ENCODE measurements at places on chromosomes 7 and 10.
A peak's percentile ranks its signal among the peaks of the same experiment; 100 is the strongest.

DNA sequence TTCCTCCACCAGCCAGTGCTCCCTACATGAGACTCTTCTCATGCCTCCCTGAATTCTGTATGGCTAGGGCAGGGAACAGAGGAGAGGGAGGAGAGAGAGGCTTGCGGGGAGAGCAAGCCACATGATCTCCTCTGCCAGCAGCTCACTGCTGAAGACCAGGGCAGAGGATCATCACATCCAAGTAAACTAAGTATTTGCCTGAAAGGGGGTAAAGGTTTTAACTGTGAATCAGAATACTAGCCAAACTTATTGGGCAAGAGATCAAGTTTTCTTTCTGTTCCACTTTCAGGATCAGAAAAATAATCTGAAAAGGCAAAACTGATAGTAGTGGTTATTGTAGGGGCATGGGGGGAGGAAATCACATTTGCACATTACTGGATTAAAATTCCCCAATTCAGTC is 17.8 kb upstream of the ERCC6 start:
- DNase-seq = no peak

DNA sequence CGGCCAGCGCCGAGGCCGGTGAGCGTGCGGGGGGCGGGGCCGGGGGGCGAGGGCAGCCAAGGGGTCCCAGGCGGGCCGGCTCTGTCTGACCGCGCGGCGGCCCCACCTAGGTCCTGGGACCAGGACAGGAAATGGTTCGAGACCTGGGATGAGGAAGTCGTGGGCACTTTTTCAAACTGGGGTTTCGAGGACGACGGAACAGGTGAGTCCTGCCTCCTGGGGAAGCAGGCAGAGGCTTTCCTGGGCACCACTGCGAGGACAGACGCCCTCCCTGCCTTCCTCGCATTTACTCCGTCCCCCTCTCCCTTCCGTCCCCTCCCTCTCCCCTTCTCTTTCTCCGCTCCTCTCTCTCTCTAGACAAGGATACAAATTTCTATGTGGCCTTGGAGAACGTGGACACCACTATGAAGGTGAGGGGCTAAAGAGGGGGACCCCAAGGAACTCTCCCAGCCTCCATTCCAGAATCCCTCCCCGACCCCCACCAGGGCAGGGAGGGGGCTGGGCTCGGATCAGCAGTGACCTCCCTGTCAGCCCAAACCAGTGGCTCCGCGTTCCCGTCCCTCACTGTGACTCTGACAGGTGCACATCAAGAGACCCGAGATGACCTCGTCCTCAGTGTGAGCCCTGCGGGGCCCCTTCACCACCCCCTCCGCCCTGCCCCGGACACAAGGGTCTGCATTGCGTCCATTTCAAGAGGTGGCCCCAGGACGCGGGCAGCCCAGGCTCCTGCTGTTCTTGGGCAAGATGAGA is 2.6 kb upstream of the MUC12 start:
- no peak for DNase-seq

DNA sequence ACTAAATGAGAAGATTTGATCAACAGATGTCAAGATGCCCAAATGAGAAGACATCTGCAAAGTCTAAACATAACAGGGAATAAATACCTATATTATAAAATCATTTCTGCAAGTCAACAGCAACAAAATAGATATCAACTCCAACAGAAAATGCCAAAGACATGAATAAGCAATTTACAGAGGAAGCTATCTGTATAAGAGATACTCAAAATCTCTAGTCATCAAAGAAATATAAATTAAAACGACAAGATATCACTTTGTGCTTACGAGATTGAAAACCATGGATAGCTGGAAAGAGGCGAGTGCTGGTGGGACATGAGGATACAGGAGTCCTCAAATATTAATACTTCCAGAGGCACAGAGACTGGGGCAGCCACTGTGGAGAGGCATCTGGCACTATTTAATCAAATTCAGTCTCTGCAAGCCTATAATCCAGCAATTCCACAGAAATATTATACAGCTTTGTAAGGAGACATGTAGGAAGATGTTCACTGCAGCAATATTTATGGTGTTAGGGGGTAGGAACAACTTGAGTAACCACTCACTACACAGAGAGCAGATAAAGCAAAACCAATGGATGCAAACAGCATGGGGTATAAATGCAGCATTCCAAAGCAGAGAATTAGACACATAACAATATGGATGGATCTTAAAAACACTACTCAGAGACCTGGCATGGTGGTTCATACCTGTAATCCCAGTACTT is 4.8 kb downstream of the DNMBP start:
- DNase-seq = no peak

DNA sequence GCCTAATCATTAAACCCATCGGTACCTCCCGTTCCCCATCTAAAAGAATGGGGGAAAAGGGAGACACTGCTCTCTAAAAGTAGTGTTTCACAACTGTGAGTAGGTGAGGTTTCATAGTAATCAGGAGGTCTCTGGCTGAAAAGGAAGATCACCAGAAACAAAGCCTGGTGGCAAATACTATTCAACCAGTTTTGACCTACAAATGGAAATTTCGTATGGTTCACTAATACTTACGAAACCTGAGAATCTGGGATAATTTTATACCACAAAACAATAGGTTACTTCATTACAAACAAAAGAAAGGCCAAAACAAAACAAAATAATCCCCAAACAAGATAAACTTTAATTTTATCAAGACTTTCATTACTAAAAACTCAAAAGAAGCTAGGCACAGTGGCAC is 28.4 kb upstream of the ANLN start:
- DNase-seq = no peak

GRCh38 chr10:127046975-127047877 is 142.0 kb downstream of the DOCK1 start:
- DNase-seq = peak; percentile 44

DNA sequence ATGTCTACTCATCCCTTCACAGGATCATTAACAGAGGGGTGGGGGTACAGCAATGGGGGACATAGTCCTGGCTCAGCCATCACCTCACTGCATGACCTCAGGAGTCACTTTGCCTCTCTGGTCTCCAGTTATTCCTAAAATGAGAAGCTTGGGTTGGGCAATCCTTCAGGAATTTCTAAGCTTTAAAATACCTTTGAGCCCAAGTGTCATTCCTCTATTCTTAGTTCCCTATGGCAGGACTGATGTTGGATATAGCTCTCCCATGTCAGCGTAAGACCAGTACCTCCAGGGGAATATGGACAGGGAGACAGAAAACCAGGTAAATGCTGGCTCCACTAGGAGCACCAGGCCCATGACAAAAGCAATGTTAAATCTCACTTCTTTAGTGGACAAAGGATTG is 34.5 kb downstream of the BLNK start:
- no peak for DNase-seq

DNA sequence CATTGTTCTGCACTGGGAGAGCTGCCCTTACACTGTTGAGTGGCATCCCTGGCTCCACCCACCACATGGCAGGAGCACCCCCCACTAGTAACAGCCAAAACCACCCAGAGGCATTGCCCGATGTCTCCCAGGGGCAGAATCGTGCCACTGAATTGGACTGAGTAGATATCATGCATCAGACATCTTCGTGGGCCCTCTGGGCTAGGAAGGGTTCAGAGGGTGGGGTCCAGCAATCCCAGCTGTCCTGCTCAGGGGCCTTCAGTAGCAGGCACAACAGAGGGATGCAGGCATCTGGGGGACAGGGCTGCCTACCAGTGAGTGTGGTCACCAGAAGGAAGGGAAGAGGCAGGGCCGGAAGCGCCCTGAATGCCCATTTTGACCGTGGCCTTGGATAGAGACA is 119.7 kb upstream of the PPP2R2D start:
- DNase-seq = no peak

GRCh38 chr10:72255977-72256729 is 17.6 kb upstream of the DDIT4 start:
- DNase-seq = no peak

DNA sequence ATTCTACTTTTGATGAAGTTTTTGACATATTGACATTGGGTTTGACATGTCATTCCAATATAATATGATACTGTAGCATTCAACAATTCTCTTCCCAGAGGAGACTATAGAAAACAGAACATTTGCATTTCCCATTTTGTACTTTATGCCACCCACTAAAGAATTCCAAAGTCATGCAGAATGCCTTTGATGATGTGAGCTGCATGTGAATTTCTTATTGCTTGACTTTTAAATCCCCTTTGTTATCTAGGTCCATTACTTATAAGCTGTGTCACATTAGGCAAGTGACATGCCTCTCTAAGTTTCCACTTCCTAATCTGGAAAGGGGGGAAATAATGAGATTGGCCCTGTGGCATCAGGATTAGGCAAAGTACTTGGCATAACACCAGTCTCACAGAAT is 436.7 kb downstream of the AUTS2 start:
- DNase-seq = no peak

- peak; percentile 76 for DNase-seq
Measured at GRCh38 chr7:44769776-44770294, 21.2 kb downstream of the ZMIZ2 start.

Data from AG20443 (cell line).